ENCODE measurements at places on chromosomes 12 and 14.

DNA sequence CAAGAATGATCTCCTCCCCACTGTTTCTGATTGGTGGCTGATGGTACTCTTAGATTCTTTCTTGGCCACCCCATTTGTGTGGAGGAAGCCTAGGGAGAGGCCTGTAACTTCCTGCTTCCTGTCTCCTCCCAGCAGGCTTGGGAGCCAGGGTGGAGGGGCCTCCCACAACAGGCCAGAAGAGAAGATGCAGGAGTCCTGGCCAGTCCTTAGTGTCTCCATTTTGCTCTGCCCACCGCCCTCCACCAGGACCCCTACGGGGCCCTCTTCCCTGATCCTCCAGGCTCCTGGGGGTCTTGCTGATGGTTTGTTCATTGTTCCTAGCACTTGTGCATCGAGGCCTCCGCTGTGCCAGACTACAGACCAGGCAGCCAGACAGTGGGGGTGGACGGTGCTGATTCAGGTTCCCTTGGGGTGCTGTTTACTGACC, 6.8 kb downstream of the TSPAN9 start:
- peak; percentile 60 for DNase-seq

DNA sequence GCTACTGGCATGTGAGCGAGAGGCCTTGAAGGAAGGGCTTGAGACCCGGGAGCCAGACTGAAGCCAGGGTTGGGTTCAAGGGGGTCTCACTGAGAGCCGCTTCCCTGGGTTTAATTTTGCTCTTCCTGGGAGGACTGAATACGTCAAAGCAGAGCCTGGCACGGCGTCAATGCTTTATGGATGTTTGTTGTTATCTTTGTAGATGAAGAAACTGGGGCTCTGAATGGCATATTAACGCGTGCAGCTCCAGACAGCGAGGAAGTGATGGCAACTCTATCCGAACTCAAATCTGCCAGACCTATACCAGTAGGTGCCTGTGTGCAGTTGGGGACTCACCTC, 152.8 kb upstream of the PARP11 start:
- DNase-seq, result no peak

DNA sequence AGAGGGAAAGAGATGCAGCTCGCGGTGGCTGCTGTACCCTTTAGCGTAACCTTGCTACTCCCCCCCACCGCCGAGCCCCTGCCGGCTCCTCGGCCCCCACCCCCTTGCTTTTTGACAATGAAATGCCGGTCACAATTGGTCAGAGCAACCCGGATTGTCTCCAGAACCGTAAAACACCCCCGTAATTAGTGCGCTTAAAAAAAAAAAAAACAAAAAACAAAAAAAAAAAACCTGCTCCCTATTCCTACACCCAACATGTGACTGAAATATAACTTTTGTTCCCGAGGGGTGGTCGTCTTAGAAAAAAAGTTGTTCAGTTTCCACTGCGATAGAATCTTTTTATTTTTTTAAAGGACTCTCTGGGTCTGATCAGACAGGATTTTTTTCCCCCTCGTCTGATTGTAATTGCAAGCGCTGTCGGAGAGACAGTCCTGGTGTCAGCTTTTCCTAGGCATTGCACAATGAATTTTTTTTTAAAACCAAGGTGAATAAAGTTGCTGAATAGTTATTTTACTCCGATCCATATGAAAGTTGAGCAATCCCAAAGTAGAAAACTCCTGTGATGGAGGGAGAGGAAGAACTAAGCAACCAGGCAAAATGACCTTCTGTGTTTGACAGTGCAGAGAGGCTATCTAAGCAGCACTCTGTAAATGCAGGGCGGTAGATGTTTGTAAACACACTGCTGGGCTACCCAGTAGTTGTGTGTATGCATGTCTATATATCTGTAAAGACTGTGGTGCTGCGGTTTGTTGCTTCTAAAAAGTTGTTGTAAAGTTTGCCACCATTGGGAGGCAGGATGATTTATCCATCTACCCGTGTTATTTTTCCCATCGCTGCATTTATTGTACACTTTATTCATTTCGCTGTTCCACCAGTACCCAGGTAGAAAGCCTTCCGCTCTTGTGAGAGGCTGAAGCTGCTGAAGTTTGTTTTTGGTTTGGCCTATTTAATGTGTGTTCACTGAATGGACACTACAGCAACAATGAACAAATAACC, 1.1 kb downstream of the ETV6 start:
- peak; percentile 42 for DNase-seq

- DNase-seq, result no peak
Observed at GRCh38 chr14:68899033-68899603, 80.0 kb downstream of the ACTN1 start.

DNA sequence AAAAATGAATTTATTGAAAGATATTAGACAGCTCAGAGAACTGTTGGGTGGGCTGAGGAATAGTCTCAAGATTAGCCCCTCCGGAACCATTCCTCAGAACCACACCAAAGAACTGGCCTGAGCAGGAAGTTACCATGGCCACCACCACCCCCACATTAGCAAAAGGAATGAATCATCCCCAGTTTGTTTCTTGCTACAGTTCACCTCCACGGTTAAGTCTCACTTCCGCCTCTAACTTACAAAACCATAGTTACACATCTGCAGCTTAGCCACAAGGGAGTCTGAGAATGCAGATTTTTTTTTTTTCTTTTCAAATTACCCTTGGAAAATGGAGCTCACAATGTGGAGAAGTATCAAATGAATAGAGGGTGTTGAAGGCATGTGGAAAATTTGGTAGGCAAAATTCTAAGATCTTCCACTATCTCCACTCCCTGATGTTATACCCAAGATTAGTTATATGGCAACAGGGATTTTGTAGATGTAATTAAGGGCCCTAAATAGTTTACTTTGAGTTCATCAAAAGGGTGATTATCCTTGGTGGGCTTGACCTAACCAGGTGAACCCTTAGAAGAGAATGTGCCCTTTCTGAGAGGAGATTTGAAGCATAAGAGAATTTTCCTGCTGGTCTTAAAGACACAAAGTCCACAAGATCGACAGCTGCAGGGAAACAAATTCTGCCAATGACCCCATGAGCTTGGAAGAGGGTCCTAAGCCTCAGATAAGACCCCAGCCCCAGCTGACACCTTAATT, 129.8 kb upstream of the KRR1 start:
- peak; percentile 15 for DNase-seq

Data from heart left ventricle (tissue), 16 donors.